Activated effector memory CD4-positive, alpha-beta T cell treated with anti-CD3 and anti-CD28 coated beads, Interleukin-2, amount 50 U/mL, for 16 hours (primary cell): ENCODE measurements at places on chromosomes 11 and 22.

DNA sequence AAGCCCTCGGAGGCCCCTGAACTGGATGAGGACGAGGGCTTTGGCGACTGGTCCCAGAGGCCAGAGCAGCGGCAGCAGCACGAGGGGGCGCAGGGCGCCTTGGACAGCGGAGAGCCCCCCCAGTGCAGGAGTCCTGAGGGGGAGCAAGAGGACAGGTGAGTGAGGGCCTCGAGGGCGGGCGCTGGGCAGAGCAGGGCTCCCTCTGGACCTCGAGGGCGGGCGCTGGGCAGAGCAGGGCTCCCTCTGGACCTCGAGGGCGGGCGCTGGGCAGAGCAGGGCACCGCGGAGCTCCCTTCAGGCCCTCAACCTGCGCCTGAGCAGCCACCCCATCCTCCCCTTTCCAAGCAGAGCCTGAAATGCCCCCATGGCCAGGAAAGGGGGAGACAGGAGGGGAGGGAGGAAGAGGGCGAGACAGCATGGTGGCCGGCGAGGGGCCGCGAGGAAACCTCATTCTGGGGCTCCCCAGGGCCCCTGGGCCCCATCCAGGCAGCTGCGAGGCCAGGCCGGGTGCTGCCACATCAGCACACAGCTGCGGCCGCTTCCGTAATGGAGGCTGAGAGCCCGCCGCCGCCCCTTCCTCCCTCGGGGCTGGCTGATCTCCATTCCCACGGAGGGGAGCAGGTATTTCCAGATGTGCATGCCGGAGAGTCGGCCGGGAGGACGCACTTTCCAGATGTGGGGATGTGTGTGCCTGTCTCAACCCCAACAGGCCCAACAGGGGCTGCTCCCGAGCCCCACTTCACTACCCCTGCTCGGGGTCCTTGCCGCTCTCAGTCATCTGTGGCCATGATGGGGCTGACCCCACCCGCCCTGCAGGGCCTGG is 10.0 kb downstream of the PRR33 start:
- no peak for DNase-seq

DNA sequence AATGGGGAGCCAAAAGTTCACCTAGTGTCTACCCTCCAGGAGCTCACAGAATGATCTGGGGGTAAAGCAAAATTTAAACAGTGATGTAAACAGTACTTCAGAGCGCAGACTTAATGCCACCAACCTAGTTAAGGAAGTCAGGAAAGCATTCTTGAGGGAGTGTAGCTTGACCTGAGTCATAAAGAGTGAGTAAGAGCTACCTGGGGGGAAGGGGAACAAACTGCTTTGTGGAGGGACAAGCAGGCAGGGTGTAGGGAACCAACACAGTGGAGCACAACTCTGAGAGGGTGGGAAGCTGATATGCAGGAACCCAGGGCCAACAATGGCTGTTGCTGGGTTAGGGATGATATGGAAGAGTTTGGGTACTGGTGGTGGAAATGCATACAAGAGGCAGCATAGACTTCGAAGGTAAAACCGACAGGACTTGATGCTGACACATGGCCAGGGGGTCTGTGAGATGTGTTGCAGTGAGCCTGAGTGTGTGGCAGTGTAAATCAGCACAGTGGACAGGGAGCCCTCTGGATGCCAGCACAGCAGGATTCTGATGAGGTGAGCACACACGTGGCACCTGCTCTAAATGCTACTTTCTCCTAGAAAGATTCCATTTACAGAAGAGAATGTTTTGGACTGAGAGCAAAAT is 58.3 kb upstream of the CYP2D6 start:
- DNase-seq, result no peak

DNA sequence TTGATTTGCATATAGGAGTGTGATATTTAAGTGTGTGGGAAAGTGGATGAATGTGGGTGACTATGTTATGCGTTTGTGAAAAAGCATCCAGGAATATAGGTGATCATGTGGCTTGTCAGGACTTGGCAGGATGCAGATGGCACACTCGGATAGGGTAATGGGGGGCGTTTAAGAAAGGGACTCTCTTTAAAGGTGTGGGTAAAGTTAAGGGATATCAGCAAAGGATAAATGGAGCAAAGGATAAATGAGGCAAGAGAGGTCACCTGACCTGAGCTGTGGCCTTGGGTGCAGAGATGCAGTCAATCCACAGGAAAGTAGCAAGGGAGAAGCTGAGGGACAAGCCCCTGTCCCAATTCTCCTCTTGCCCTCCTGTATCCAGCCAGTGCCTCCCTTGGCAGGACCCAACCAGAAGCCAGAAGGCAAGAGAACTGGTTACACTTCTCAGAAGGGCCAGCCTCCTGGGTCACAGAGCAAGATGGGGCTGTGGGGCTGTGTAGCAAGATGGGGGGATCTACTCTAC is 47.5 kb upstream of the GRAMD1B start:
- DNase-seq, result no peak

DNA sequence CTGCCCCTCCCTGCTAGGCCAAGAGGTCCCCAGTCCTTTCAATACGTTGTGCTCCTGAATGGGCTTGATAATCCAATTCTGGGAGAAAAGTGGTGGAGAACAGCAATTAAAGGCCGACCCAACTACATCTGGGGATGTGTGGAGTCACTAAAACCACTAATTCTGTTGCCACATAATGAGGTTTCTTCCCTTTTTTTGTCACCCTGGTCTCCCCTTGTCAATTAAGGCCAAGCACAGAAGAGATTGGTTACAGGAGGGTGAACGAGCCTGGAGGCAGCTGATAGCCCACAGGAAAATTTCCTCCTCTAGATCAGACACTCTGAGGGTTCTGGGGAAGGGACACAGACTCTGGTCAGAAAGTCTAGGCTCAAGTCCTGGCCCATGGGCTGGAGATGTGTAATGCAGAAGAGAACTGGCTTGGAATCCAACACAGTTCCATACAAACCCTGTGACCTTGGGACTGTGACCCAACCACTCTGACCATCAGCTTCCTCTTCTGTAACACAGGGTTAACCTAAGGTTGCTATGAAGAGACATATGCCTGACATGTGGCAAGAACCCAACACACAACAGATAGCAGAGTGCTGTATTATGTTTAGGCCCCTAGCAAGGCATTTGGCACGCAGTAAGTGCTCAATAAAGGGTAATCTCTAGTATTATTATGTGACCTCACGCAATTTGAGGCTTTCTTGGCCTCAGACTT is 146.4 kb downstream of the CHST1 start:
- DNase-seq, result peak; percentile 9

DNA sequence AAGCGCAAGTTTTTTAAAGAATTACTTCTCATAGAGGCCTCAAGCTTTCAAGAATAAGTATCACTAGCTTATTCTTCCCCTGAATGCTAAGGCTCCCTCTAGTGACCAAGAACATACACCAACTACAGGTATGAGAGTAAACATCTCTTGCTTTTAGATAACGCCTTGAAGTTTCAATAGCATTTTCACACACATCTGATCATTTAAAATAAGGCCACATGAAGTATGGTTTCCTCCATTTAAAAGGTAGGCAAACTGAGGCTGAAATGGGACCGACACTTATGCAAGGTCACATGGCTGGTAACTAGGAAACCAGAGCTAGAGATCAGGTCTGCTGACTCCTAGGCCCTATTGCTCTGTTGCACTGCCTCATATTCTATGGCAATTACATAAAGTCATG is 66.5 kb downstream of the CCDC34 start:
- DNase-seq, result no peak

DNA sequence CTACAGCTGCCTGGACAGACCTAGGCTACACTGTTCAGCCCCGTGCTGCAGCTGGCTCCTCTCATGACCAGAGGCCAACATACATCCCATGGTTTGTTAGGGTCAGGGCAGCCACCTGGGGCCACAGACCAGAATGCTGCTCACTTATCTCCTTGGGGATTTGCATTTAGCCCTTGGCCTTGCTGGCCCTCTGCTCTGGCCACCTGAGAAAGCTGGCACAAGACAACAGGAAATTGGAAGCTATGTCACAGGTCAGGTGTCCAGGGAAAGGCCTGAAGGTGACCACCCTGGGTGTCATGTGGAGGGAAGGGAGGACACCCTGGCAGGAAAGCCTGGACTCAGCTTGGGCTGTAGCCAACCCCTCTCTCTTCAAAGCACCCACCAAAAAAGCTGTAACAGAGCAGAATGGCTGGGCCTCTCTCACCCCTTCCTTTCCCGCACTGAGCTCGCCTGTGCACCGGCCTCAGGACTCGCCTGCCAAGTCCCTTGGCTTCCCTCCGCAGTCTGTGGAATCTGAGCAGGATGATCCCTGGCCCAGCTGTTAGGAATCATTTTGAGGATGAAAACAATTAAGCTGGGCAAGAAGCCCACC is 86.3 kb downstream of the SNX19 start:
- no peak for DNase-seq

GRCh38 chr11:1963864-1964263 is 16.7 kb downstream of the MRPL23 start:
- peak; percentile 17 for DNase-seq

GRCh38 chr11:11672789-11673188 is 51.0 kb upstream of the GALNT18 start:
- DNase-seq, result no peak

DNA sequence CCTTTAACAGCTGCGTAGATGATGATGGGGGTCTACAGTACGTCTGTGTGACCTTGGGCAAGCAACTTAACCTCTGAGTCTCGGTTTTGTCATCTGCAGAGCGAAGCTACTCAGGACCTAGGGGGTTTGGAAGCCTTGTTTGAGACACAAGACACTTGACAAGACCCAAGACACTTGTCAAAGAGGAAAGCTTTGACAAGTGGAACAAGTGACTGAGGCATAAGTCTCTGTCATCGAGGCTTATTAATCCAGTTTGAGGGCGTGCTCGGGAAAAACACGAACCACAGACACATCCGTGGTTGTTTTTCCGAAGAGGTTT is 732 bp upstream of the PC start:
- DNase-seq, result no peak

GRCh38 chr22:50728523-50728931 is 9.5 kb upstream of the ACR start:
- no peak for DNase-seq

DNA sequence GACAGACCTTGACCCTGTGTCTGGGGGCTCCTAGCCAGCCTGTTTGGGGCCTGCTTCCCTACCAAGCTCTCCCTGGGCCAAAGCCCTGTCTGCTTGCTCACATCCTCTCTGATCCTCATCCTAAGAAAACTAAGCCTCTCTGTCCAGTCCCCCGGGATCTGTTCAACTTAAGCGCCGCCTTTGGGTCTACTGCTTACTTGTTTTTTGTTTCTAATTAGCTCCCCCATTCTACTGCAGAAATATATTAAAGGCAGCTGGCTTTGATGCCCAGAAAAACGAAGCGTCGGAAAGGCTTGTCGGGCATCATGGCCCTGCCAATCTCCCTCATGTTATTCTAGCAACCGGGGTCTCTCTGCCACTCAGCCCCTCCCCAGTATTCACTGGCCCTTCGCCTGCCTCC is 3.4 kb downstream of the DSCAML1 start:
- DNase-seq, result no peak

DNA sequence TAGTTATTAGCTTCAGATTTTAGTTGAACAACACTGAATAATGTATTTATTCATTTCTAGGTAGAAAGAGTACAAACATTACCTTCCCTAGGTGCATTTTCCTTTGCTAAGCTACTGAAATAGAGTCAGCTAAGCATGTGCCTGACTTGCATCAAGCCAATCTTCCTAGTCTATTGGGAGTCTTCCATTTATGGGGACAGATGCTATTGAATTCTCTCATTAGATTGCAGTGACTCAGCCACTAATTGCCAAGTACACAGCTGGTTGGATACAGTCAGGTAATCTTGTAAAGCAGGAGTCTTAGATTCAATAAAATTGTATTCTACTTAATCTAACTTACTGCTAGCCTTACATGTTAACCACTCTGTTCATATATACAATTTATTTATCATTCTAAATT is 55.2 kb upstream of the RPS13 start:
- no peak for DNase-seq

GRCh38 chr22:46213052-46213451 is 37.0 kb downstream of the CDPF1 start:
- no peak for DNase-seq

DNA sequence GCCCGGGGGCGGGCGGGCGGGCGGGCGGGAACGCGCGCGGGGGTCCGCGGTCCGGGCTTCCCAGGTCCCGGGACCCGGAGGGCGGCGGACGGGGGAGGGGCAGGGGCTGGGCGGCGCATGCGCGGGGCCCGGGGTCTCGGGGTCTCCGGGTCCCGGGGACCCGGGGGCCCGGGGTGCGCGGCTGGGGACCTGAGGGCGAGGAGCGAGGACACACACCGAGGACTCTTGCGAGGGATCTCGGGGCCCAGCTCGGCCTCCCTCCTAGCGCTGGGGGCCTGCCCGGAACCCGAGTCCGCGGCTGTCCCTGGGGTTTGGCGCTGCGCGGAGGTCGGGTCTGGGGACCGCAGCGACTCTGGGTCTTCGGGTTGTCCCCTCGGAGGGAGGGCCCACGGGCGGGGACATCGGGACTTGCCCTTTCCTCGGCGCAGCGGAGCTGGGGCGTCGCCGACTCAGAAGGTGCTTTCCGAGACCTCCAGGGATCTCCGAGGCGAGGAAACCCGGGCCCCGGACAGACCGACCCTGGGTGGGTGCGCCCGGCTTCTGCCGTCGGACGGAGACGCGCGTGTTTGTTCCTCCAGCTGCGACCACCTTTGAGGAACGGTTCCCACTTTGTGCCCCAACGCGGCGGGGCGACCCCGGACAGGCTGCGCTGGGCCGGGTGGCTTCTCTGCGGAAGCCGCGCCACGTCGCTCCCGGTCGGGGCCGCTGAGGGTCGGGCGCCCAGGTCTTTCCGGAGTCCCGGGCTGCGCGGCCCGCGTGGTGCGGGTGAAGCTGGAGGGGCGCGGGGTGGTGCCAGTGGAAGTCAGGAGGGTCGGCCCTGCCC is 540 bp downstream of the PPARA start:
- DNase-seq, result peak; percentile 87

GRCh38 chr11:99973993-99974392 is 713.1 kb upstream of the ARHGAP42 start:
- no peak for DNase-seq
